ENCODE measurements at places on chromosomes 7 and 10. TPM values are rescaled to one million over a fixed set of nuclear protein-coding genes. Genes with fewer than 3 reads are reported as not detected.

The SORCS1 gene
- 5.1 TPM for polyA plus RNA-seq

The LIPM gene
- not detected for polyA plus RNA-seq

The KCND2 gene
- 1.2 TPM for polyA plus RNA-seq

The AZGP1 gene
- 13.2 TPM for polyA plus RNA-seq

The CLRN3 gene
- polyA plus RNA-seq, result not detected
